Left colon (tissue), 2 donors: ENCODE measurements at places on chromosomes 11 and 22. TPM values are rescaled to one million over a fixed set of nuclear protein-coding genes. Genes with fewer than 3 reads are reported as not detected.

DNA sequence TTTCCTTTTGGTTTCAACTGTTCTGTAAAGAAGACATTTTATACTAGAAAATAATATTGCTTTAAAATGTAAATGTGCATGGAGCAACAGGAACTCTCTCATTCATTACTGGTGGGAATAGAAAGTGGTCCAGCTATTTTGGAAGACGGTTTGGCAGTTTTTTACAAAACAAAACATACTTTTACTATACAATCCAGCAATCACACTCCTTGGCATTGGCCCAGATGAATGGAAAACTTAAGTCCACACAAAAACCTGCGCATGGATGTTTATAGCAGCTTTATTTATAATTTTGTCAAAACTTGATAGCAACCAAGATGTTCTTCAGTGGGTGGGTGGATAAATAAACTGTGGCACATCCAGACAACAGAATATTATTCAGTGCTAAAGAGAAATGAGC, 49.9 kb upstream of the SEPTIN5 start:
- DNase-seq: no peak

YPEL4 gene
- total RNA-seq: 1.2 TPM

CCDC188 gene
- total RNA-seq: 0.58 TPM

DCUN1D5 gene
- 10.5 TPM for total RNA-seq

ZNF215 gene
- total RNA-seq: 5.6 TPM

PHF5A gene
- total RNA-seq: 32.1 TPM

HEPHL1 gene
- total RNA-seq: not detected

MGAT3 gene
- total RNA-seq: 5.6 TPM

GRCh38 chr22:35686298-35686697, 31.4 kb upstream of the APOL5 start:
- no peak for DNase-seq

DNA sequence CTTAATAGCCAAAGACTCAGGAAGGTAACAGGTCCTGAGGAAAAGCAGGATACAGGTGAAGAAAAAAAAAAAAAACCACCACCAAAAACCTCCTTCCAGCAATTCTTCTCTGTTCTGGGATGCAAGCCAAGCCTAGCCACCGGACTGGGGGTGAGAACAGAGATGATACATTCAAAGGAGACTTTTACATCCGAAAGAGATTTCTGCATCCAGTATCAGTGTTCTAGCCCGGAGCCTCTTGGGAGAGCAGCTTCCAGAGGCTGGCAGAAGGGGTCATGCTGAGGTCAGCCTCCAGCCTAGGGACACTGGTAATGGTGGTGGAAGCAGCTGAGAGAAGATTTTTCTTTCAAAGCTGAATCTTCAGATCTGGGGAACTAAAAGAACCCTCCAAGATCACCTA, 76.2 kb downstream of the KCNC1 start:
- DNase-seq: no peak

- DNase-seq: no peak
These were observed 120.0 kb downstream of the CADM1 start for GRCh38 chr11:115384236-115384635.

- DNase-seq: no peak
These were observed 17.6 kb downstream of the IL17REL start for GRCh38 chr22:49995041-49995360.

DNA sequence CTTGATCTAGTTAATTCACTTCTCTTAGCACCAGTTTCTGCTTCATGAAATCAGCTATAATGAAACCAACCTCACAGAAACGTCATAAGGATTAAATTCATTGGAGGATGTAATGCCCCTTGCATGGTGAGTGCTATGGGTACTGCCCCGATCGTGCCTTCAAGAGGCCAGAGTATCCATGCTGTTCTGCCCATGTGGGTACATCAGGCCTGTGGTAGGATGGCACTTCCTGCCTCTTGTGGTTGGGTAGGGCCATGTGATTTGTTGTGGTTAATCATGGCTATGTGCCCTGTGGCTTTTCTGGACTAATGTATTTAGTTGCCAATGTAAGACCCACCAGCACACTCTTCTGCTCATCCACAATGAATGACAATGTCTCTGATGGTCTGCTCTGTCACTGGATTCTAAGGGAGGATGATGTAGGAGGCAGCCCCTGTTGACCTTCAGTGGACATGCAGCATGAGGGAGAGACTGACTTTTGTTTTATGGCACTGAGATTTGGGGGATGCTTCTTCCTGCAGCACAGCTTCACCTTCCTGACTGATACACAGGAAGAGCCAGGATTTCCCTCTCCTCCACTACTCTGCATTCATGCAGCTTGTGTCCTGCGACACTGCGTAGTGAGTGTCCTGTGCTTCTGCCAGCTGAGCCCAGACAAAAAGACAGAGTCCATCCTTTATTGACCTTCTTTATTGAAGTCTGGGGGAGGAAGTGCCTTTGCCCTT, 66.2 kb downstream of the DHCR7 start:
- DNase-seq: no peak

BLID gene
- total RNA-seq: not detected

- no peak for DNase-seq
These were observed 1089.1 kb downstream of the TBC1D22A start for GRCh38 chr22:47851586-47851985.

PICALM gene
- total RNA-seq: 149 TPM

GRCh38 chr11:7572001-7572712, 58.4 kb downstream of the PPFIBP2 start:
- DNase-seq: peak; percentile 30

GRCh38 chr22:42946546-42947198, 68.3 kb downstream of the PACSIN2 start:
- DNase-seq: no peak

- DNase-seq: no peak
These were observed 42.6 kb downstream of the USP47 start for GRCh38 chr11:11884351-11884750.

DNA sequence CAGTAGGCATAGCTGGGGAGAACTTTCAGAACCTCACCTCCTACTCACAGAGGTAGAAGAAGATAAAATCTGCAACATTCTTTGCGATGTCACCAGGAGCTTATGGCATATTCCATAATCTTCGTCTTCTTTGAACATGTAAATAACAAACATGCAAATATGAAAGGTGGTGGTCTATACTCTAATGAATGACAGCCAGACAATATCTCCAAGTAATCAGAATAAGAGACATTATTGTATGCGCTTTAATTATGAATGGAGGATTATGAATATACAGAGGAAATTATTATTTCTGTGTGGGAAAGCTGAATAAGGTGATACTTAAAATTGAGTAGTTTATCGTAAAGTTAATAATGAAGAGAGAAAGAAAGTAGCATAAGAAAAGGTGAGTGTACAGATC, at the start of gene OR52B4:
OR52B4 (minus strand) TSS at position 101 of the 400 bp plus-strand sequence; CDS start at position 10, 91 bp downstream.
- DNase-seq: no peak

- DNase-seq: no peak
These were observed 15.6 kb downstream of the DCUN1D5 start for GRCh38 chr11:103076361-103076760.

DNA sequence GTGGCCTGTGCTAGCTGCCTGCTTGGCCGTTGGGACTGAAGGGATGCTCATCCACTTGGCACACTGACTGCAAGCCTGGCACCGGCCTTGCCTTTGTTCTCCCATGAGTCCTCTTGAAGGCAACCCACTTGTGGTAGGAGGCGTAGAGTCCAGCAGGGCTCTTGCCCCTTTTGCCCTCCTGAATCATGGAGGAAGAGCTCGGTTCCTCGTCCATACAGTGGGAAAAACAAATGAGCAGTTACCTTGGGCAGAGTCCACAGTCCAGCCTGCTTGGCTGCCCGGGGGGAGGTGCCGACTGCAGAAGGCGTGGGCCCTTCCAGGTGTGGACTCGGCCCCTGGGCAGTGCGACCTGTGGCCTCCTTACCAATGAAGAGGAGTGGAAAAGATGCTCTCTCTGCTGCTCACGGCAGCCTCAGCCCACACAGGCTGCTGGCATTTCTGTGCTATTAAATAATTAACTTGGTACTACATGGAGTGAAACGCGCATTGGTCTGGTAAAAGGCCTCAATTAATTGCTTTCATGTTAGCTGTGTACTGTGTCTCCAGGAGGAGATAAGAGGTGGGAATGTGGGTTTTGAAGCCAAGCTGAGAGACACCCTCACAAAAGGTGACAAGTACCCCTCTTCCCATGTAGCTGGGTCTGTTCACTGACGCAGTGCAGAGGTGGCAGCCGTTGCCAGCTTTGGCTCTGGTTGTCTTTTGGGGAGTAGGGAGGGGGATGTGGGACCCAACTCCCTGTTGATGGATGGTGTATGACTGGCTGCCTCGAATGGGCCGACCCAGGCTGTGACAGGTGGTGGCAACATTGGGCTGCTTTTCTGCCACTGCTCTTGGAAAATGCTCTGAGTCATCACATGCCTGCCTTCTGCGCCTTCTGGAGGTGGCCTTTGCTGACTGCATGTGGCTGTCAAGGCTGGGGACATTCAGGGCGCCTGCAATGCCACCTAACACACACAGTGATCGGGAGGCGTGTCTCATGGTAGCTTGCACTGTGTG, 26.8 kb upstream of the B3GAT1 start:
- peak; percentile 33 for DNase-seq

FAM118A gene
- 60.7 TPM for total RNA-seq

DNA sequence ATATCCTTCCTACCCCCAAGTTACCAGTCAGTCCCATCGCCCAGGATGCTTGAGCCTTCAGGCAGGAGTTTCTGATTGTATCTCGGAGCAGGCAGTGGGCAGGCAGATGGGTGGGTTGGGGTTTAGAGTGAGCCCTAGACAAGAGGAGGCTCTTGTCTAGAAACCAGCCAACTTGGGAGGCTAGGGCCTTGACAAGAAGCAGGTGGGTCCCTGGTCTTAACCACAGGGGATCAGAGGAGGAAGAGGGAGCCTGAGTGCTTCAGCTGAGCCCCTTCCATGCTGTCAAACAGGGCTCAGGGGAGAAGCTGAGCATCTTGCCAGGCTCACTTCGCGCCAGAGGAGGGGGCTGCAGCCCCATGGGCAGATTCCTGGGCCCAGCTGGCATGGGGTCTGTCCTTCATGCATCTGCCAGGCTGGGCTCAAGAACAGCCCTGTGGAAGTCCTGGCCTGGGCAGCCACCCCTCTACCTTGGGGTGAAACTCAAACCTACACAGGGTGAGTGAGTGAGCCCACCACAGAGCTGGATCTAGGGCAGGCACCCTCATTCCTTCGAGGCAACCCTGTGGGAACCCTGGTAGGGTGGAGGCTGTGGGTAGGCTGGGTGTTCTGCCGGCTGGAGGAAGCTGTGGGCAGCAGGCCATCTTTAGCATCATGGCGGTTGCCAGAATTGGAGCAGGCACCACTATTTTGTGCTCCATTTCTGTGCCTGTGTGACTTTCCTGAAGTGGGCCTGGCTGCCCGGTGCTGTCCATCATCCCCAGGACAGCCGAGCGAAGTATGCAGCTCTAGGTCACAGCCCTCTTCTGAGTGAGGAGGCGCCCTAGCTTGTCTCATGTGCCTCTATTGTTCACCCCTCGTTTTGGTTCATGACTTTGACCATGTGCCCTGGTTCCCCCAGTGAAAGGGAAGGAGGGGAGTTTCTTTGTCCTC, 108.1 kb downstream of the MORC2 start:
- peak; percentile 0 for DNase-seq

DNA sequence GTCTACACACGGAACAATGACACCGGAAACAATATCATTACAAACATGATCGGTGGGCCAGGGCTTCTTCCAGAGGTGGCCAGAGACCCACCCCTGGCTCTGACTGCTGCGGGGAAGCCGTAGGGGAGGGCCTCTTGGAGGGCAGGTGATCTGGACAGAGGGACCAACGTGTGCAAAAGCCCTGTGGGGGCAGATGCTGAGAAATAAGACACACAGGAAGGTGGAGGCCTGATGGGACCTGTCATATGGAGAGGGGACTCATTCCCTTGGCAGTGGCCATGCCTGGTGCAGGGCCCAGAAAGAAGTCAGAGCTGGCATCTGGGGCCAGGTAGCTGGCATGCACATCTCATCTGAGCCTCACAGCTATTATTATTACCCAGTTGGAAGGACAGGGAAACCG, 1.1 kb downstream of the ALDH3B2 start:
- no peak for DNase-seq

- no peak for DNase-seq
These were observed 456.5 kb upstream of the CNTN5 start for GRCh38 chr11:98564233-98564632.

OR4C46 gene
- not detected for total RNA-seq

DNA sequence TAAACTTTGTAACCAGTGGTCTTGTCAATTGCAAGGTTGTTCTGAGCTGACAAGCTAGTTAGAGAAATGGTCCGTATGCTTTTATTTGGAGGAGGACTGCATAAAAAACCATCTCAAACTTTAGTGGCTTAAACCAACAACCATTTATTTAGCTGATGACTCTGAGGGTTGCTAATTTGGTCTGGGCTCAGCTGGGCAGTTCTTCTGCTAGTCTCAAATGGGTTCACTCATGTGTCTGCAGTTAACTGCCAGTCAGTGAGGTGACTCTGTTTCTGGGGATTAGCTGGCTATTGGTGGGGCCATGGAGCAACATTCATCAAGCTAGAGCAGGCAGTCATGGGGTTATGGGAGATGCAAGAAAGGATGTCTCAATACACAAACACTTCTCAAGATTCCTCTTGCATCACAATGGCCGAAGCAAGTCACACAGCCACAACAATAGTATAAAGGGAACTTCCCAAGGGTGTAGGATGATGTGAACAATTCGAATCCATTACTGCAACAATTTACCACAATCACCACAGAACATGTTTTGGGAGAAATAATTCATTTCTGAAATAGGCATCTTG, 521.9 kb downstream of the INSC start:
- no peak for DNase-seq

DNA sequence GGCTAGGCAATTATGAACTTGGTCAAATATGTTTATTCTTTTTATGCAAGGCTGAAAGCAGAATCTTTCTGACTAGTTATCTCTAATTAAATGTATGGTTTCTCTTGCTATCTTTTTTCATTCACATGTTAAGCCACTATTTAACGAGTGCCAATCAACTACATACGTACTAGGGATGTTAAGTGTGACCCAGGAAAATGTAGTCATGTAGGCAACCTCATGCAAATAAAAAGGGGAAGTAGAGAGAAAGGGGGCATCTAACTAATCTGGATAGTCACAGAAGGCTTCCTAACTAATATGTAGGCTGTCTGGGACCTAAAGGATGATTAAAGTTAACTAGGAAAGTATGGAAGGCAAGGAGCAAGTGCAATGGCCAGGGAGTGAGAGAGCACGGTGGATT, 23.5 kb downstream of the TBRG1 start:
- no peak for DNase-seq

DNA sequence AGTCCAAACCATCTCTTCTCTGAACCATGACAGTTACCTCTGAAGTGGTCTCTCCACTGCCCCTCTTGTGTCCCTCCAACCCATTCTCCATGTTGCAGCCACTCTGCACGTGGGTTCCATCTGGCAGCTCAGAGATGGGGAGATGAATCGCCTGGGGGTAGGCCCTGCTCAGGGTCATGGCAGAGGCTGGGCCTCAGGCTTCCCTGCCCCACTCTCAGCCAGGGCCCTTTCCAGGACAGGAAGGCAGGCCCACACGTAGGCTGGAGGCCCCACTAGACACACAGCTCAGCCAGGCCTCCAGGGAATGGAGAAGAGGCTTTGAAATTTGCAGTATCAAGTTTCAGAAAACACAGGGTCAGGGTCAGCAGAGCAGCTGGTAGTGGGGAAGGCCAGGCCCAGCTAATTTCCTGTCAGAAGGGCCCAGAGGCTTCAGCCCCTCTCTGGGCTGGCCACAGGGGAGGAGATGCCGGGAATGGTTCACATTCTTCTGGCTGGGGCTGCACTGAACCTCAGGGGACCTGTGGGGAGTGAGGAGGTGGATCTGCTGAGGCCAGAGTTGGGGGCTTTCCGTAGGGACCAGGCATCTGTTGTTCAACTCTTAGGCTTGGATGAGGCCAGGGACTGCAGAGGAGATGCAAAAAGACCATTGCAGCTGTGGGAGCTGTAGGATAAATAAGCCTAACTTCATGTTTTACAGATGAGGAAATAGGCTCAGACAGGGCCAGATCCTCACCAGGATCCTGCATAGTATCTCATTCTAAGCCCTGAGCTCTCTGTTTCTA, 101.6 kb downstream of the SWAP70 start:
- DNase-seq: no peak

PGA5 gene
- total RNA-seq: 0.22 TPM
